Activated CD8-positive, alpha-beta memory T cell treated with anti-CD3 and anti-CD28 coated beads, Interleukin-2, amount 50 U/mL, for 4 hours (primary cell): ENCODE measurements at places on chromosomes 11 and 22.
A peak's percentile ranks its signal among the peaks of the same experiment; 100 is the strongest.

DNA sequence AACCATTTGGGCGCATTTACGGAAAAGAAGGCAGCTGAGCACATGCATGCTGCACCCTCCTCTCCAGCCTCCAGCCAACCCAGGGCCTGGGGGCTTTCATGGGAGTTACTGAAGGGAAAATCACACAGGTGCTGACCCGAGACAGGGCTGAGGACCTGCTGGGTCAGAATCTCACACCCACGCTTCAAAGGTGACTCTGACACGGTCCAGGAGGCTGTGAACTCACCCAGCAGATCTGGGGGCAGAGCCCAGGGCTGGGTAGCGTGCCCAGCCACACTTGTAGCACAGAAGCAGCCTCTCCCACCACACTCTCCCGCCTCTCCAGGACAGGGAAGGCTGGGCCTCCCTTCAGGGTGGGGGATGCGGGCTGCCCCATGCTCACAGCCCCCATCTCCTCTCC lies 347.6 kb downstream of the CTTN start:
- DNase-seq, result no peak

GRCh38 chr11:104984808-104985207 lies 16.4 kb upstream of the CASP4 start:
- no peak for DNase-seq

GRCh38 chr11:15977116-15977515 lies 379.2 kb downstream of the SOX6 start:
- DNase-seq, result no peak

- no peak for DNase-seq
Measured at GRCh38 chr11:86460461-86461385, 86.0 kb downstream of the CCDC81 start.

DNA sequence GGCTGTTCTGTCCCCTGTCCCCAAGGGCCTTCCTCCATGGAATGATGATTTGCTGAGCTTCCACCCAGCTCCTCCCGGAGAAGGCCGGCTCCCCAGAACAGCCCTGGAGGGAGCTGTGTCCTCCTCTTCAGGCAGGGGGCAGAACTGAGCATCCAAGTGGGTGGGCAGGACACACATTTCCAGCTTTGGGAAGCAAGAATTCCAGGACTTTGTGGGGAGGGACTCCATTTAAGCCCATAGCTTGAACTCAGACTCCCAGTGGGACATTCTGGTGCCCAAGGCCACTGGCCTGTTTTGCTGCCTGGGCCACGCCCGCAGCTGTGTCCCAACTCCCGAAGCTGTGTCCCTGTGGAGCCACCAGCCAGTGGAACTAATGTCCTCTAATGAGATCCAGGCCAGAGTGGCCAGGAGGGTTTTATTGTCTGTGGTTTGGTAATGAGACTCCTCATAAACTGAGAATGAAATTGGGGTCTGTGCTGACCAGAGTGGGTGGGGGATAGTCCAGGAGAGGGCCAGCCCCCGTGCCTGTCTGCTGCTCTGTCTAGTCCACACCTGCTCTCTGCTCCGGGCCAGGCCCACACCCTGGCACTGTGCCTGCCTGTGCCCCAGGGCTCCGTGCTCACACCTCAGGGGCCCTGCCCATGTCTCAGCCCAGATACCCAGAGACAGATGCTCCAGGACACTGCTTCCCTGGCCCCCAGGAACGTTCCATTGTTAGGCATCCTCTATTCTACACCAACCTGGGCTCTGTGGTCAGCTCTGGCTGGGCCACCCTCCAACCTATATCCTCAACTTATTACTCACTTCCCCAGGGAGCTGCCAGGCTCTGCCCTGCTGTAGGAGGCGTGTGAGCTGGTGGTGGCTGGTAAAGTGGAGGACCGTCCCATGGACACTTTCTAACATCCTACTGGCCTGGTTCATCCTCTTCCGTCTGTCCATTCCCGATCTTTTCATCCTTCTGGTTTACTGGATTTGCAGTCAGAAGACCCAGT lies 7.6 kb downstream of the NECTIN1 start:
- no peak for DNase-seq

DNA sequence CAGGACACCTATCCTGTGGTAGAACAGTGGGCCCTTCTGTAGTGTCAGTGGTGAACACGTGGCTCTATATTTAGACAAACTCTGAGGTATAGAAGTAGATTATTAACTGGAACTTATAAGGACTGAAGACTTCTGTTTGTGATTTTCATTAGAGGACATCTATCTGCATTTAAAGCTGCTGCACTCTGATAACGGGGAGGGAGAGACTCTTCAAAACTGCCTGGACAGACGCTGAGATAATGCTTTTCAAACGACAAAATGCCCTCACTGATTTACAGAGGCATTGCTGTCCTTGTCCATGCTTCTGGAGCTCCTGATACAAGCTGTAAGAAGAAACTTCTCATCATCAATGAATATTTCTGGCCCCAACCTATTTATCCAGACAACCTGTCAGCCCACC lies 425.2 kb downstream of the OPCML start:
- no peak for DNase-seq

DNA sequence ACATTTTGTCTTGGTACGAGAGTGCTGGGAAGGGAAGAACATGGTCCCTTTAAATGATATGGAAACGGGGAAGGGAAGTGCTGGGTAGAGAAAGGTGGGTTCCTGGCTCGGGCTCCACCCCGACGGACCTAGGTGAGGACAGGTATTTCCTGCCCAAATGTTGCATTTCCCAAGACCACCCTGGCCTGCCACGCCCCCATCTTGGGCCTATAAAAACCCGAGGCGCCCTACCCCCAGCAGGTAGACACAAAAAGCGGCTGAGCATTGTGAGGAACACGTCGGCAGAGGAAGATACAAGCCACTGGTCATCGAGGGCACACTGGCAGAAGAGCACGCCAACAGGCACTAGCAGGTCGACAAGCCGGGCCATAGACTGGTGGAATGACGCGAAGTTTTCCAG lies 99.4 kb downstream of the AASDHPPT start:
- no peak for DNase-seq

- DNase-seq, result no peak
Measured at GRCh38 chr11:31995525-31996094, 95.3 kb upstream of the RCN1 start.

DNA sequence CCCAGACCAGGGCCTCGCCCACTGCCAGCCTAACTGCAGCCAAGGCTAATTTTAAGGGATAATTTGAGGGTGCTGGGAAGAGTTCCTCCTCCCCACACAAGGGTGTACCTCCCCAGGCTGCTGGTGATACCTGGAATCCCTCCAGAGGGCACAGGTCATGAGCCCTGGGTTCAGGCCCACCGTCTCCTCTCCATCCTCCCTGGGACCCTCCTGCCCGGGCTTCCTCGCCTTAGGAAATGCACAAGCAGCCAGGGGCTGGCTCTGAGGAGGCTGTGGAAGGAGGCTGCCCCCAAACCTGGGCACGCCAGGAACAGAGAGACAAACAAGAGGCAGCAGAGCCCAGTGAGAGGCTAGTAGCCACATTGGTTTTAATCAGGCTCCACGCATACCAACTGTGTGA lies 16.6 kb upstream of the TSKU start:
- no peak for DNase-seq

- DNase-seq, result peak; percentile 61
Measured at GRCh38 chr11:61022311-61023085, 51.0 kb downstream of the CD6 start.

DNA sequence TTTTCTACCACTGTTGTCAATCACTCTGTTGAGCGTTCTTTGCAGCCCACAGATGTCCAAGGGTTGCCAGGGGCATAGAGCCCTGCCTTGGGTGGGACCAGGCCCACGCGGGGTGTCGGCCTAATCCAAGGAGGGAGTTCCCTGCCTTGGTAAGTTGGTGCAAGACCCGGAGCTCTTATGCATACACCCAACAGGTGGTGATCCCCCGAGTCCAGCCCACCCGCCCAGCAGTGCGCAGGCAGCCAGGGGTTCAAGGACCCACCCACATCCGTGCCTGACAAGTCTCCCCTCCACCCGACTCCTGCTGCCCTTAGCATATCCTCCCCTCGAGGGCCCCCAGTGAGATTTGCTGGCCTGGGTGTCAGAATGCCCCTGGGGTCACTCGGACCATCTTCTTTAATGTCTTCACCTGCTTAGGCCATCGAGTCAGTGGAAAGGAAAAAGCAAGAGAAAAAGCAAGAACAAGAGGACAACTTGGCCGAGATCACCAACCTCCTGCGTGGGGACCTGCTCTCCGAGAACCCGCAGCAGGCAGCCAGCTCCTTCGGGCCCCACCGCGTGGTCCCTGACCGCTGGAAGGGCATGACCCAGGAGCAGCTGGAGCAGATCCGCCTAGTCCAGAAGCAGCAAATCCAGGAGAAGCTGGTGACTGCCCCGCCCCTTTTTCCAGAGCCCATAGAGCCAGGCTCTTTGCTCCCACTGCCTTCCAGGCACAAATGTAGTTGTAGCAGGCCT lies 12.2 kb downstream of the RIBC2 start:
- no peak for DNase-seq

DNA sequence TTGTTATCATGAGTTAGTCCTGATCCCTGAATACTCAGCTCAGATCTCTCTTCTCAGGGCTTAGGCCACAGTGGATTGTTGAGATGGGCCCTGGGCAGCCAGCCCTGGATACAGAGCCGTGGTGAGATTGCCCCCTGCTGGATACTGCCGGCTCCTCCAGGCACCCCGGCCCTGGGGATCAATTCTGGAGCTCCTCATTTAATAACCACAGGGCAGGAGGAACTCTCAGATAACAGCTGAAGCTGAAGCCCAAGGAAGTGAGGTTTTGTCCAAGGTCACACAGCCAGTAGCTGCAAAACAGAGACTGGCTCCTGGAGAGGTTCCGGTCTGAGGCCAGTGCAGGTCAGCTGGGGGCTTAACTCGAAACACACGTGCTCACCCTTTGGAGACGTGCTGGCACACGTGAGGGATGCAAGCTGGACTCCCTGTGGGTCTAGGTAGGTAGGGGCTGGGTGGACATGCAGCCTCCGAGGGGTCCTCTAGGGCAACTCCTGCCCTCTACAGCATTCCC lies 16.0 kb downstream of the USH1C start:
- DNase-seq, result peak; percentile 37

- no peak for DNase-seq
Measured at GRCh38 chr22:21076912-21077625, 31.3 kb downstream of the LRRC74B start.

DNA sequence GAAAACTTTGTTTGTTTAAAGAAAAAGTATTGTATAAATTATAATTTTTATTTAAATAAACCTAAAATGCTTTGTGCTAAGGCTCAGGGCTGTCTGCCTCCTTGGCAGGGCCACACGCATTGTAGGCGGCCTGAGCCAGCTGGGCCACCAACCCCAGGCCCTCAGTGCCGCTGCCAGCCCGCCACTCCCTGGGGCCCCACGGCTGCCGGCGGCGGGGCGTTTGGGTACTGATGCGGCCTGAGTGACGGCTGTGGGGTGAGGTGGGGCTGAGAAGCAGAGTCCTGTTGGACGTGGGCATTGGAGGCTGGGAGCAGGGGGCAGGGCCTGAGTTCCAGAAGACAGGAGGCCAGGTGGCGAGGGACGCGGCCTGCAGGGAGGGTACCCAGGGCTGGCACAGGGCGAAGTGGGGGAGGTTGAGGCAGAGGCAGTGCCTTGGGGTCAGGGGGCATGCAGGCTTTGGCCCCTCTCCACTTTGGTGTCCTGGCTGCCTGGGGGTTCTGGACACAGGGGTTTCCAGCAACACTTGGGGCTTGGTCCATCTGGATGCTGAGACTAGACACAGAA lies 58.3 kb downstream of the CERK start:
- DNase-seq, result no peak

- DNase-seq, result no peak
Measured at GRCh38 chr11:87820011-87820410, 355.2 kb downstream of the RAB38 start.

- DNase-seq, result no peak
Measured at GRCh38 chr11:9992306-9992705, 301.7 kb downstream of the SBF2 start.

GRCh38 chr11:118629761-118630661 lies 22.6 kb downstream of the PHLDB1 start:
- no peak for DNase-seq

DNA sequence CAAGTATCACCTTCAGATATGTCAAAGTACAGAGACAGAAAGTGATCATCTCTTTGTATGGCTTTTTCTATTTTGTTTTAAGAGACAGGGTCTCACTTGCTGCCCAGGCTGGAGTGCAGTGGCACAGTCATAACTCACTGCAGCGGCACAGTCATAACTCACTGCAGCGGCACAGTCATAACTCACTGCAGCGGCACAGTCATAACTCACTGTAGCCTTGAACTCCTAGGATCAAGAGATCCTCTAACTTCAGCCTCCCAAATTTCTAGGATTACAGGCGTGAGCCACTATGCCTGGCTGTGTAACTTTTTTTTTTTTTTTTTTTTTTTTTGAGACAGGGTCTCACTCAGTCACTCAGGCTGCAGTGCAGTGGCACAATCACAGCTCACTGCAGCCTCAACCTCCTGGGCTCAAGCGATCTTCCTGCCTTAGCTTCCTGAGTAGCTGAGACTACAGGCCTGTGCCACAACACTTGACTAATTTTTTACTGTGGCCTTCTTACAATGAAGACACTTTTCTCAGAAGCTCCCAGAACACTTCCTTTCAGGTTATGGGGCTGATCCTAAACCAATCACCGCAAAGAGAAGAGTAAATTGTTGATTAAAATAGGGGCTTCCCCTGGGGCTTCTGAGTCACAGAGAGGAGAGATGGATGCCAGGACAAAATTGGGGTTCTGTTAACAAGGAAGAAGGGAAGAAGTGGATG lies 9.0 kb upstream of the HIKESHI start:
- no peak for DNase-seq

- no peak for DNase-seq
Measured at GRCh38 chr22:40265783-40266182, 80.5 kb upstream of the ADSL start.

- DNase-seq, result no peak
Measured at GRCh38 chr11:131760091-131761061, 390.0 kb downstream of the NTM start.

GRCh38 chr11:125263268-125263790 lies 98.8 kb downstream of the PKNOX2 start:
- no peak for DNase-seq

DNA sequence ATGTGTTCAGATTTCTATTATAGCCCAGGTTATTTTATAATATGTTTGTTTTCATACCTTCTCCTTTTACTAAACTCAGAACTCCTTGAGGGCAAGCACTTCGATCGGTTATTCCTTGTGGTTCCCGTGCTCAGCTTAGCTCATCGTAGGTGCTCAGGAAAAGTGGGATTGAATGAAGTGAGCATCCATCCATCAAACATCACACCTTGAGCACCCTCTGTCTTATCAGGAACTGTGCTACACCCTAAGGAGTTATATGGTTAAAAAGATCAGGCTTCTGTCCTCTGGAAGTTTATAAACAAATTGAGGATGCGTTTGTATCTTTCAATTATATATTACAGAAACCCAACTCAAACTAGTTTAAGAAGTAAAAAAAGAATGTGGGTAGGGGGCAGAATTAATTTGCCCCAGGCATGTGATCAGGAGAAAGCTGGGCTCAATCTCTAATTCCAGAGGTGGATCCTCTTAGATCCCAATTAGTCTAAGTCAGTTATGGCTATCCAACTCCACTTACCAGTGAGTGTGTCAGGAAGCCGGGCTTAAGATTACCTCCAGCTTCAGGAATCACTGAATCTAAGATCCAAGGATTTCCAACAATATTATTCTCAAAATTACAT lies 59.9 kb upstream of the RRAS2 start:
- DNase-seq, result no peak
